Stimulated activated CD4-positive, alpha-beta T cell treated with anti-CD3 and anti-CD28 coated beads, Interleukin-2, amount 100 ng/mL, for 48 hours (primary cell): ENCODE measurements at places on chromosomes 7 and 10.

DNA sequence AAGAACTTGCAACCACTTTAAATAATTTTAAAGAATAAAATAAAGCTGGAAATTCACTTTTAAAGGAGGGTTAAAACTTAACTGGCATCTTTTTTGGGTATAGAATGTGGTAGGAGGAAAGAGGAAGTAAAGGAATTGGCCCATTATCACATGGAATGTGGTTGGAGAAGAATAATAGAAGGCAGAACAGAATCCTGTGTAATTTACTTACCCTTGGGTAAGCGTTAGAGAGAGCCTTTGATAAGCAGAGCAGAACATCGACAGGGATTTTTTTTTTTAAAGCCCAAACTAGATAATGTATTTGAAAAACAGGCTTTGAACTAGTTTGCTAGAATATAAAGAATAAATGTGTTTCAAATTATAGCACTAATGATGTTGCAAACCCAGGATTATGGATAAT, 199.8 kb upstream of the KIAA1217 start:
- no peak for DNase-seq

DNA sequence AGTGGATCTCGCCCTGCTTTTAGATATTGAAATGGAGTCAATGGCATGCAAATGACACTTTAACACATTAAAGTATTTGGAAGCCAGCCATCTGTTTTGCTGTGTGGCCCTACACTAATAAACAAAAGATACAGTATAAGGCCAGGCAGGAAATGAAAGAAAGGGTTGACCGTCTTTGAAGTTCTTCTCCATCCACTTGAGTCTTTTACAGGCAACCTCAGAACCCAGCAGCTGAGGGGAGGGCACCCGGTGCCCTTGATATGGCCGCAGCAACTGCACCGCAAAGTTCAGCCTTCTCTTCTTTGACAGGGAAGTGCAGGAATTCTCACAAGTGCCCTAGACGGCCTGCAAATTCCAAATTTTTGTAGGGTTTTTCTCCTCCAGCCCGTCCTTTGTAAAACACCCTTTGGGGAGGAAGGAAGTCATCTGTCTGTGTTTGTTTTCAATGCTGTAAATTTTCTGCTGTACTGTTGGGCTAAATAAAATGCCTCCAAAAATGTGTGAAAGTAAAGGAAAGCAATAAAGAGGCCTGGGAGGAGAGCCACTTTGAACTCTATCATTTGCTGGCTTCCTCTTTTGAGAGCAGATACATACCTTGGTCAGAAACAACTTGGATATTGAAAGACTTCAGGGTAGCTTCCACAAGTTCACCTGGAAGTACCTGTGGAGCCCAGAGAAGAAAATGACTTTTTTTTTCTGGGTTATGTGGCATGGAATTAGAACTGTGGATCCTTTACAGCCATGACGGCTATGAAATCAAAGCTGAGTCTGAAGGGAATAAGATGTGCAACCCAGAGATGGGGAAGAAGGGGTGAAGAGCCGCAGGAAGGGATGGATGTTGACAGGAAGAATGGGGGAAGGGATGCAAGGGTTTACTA, 3.6 kb downstream of the HOXA1 start:
- DNase-seq: no peak

GRCh38 chr7:83060218-83060617, 102.5 kb downstream of the PCLO start:
- no peak for DNase-seq

DNA sequence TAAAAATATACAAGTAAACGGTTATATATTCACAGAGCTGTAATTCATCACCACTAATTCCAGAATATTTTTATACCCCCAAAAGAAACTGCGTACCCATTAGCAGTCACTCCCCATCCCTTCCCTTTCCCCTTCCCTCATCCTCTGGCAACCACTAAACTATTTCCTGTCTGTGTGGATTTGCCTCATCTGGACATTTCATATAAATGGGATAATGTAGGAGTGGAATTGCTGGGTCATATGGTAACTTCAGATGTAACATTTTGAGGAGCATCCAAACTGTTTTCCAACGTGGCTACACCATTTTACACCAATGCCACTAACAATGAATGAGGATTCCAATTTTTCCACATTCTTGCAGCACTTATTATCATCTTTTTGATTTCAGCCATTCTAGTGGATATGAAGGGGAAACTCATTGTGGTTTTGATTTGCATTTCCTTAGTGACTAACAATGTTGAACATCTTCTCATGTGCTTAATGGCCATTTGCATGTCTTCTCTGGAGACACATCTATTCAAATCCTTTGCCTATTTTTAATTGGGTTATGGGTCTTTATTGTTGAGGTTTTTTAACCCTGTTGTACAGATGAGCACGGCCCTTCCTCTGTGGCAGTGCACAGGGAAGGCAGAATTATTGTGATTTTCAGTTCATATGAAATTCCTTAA, 79.2 kb downstream of the RBM20 start:
- DNase-seq: no peak

DNA sequence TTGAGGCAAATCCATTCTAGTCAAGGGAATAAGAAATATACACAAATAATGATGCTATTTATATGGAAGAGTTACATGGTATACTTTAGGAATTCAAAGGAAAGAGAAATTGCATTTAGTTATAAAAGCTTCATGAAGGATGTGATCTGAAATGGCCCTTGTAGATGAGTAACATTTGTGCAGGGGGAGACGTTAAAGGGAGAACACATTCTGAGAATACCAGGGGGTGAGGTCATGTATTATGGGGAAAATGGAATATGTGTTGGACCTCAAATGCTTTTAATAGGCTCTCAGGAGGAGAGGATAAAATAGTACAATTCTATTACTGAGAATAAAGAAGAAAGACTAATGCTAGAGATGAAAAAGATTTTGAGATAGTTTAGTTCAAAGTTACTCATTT, 122.5 kb upstream of the NOBOX start:
- no peak for DNase-seq

DNA sequence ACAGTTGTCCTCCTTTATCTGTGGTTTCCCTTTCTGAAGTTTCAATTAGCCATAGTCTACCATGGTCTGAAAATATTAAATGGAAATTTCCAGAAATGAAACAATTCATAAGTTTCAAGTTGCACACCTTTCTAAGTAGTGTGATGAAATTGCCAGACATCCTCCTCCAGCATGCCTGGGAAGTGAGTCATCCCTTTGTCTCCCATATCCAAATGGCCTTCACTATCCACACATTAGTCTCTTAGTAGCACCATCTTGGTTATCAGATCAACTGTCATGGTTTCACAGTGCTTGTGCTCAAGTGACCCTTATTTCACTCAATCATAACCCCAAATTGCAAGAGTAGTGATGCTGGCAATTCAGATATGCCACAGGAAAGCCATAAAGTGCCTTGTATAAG, 83.4 kb upstream of the PPP1R9A start:
- DNase-seq: no peak

DNA sequence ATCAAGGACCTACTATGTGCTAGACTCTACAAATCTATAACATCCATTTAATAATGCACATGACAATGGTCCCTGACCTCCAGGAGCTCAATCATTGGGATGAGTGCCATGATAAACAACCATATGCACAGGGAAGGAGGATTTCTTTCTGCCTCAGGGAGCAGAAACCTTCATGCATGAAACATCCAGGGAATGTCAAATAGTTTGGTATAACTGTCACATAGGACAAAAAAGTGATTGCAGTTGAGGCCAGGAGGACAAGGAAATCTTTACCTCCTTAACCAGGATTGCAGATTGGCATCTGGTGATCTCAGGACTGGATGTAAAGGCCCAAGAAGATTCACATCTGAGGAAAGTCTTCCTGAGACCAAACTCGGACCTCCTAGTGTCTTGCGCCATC, 993.1 kb downstream of the KCNMA1 start:
- DNase-seq: no peak

DNA sequence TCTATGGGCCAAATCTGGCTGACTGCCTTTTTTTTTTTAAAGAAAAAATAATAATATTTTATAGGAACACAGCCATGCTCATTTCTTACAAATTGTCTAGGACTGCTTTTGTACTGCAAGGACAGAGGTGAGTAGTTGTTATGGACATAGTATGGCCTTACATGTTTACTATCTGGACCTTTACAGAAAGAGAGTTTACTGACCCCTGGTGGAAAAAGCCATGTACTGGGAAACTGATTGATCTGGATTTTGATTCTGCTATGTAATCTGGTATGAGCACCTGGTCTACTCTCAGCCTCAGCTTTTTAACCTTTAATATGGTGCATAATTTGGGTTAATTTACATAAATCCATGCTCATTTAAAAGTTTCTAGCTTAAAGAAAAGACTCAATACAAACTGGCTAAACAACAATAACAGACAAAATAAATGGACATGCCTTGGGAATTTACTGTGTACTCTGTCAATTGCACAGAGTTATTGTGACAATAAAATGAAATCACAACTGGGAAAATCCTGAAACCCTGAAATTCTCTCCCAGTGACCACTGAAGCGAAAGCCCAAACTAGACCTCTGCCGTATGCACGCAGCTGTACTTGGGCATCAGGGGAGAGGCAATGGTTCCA, 260.7 kb downstream of the BMPER start:
- no peak for DNase-seq

DNA sequence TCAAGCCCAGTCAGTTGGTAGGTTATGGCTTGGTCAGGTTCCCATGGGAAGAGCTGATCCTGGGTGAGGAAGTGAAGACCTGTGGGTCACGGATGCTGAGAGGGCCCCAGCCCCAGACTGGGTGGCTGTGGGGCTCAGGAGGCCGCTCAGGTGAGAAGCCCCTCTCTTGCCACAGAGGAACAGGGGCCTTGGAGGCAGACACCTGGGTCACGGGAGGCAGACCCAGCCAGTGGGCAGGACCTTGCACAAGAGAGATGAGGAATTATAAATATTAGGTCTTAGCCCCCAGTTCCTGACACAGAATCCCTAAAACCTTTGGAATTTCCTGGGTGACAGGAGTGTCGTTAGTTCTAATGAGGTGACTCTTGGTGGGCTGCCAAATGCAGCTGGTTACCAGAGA, 10.6 kb upstream of the CRHR2 start:
- no peak for DNase-seq

DNA sequence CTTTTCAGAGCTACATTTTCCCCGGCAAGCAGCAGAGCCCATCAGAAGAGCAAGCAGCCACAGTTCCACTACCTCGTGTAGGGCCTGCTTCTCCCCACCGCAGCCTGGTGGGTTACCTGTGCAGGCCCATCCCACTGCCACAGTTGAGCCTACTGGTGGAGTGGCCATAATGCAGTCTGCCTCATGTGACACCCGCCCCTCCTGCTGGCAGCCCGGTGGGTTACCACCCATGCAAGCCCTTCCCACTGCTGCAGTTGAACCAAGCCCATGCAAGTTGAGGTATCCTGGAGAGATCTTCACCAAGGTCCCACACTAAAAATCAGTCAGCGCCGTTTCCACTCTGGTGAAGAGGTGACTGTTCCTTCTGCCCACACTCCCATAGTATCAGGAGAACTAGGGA, 32.1 kb upstream of the CNNM1 start:
- no peak for DNase-seq

GRCh38 chr10:100983868-100984671, 3.2 kb downstream of the MRPL43 start:
- no peak for DNase-seq

GRCh38 chr10:104391150-104391968, 37.7 kb downstream of the CFAP58 start:
- DNase-seq: no peak

GRCh38 chr10:114687459-114687858, 29.4 kb upstream of the ABLIM1 start:
- DNase-seq: no peak

- DNase-seq: no peak
Observed at GRCh38 chr10:78436222-78436573, 402.5 kb downstream of the RPS24 start.

GRCh38 chr10:501596-501995, 187.9 kb downstream of the DIP2C start:
- no peak for DNase-seq

DNA sequence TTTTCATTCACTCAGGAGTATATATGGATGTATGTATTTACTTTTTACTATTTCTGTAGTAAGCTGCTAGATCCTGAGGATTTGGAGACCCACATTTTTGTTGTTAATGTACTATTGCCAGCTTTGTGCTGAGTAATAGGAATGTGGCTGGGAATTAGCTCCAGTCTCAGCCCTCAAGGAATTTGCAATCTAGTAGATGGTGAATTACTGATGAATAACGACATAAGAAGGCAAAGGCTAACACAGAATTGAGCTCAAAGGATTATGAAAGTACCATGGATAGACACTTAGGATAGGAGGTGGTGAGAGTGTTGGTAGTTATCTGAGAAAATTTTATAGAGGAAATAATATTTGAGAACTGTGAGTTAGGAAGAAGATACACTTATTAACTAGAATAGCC, 19.9 kb downstream of the CASD1 start:
- DNase-seq: no peak

GRCh38 chr7:142483659-142484317, 225.9 kb upstream of the PRSS58 start:
- no peak for DNase-seq

DNA sequence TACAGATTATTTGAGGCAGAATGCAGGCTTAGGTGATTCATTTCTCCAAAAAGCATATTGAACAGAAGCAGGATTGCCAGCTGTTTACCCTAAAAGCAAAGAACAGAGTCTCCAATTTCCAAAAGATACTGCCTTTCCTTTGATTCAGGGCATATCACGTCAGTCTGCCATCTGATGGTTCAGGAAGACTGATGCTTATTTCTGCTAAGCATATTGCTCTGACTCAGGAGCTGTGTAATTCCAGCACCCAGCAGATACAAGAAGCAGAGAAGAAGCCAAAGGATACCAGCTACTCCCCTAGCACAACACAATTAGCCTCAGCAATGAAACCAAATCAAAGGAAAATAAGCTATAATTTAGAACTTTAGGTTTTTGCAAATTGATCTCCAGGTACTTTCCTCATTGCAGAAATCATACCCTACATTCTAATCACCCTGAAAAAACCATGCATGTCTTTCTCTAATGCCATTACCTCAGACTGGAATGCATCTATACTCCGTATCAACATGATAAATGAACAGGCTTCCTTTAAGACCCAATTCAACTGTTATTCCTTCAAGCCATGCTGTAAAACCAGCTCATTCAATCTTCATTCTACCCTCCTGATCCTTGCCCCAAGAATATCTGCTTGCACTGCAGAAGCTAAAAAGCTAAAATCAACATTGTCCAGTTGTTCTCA, 55.1 kb downstream of the ABI1 start:
- no peak for DNase-seq

DNA sequence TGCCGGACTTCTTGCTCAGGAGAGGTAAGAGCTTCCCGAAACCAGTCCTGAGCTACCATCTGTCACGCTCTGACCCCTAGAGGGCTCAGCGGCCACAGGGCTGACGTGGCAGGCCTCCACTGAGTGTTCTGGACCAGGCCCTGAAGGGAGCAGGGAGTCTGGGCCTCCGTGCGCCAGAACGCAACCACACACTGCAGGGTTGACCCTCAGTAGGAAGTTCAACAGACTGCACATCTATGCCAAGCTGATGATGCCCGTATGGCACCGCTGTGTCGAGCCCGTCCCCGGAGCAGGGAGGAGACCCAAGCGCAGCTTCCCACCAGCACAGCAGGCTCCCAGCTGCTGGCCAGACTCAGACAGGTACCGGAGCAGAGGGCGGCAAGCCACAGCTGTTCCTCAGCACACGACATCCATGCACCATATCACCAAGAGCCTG, 39.2 kb downstream of the CAMK2B start:
- no peak for DNase-seq

DNA sequence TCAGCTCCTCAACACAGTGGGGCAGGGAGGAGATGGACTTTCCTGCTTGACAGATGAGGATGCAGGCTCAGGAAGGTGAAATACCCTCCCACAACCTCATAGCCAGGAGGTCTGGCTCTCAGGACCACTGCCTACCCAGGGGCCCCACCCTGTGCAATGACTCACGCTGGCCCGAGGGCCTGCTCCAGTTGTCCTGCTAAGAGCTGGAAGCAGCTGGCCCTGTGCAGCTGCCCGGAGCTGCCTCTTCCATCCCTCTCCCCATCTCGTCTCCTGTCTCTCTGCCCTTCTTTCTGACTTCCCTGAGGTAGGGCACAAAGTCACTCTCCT, 123.9 kb downstream of the ZMIZ1 start:
- DNase-seq: no peak
